CD8-positive, alpha-beta memory T cell (primary cell): ENCODE measurements at places on chromosomes 11 and 22. TPM values are rescaled to one million over a fixed set of nuclear protein-coding genes. Genes with fewer than 3 reads are reported as not detected.

GRCh38 chr11:33706966-33707365 lies 6.3 kb upstream of the C11orf91 start:
- no peak for DNase-seq

- no peak for DNase-seq
These were observed 2.8 kb downstream of the EHD1 start for GRCh38 chr11:64875369-64876228.

DNA sequence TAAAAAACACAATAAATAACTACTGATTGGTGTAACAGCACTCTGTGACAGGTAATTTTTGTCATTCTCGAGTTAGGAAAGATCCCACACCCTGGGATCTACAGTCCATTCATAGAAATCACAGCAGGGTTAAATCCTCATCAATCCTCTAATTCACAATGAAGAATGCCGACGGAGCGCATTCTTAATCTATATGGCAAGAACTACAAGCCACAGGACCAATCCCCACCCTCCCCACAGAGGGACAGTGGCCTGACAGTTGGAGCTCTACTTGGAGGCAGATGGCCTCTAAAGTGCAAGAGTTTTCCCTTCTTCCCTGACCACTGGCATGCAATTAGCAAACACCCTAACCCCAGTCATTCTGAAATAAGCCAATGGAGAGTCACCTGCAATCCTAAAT lies 34.2 kb downstream of the TCF20 start:
- no peak for DNase-seq

DNA sequence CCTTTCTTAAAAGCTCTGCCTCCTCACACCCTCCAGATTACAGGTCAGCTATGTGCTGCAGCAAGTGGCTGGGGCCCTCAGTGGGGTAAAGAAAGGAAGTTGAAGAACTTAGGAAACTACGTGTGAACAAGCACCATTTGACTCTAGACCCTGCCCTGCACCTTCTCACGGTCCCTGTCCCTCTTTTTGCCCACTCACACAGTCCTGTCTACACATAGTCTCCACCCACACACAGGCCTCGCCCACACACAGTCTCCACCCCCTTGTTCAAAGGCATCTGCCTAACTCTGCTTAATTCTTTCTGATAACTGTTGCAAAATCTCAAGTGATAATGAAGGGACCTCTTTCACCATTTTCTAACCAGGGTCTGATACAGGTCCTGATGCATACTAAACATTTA lies 59.0 kb downstream of the TMPRSS5 start:
- DNase-seq, result no peak

DNA sequence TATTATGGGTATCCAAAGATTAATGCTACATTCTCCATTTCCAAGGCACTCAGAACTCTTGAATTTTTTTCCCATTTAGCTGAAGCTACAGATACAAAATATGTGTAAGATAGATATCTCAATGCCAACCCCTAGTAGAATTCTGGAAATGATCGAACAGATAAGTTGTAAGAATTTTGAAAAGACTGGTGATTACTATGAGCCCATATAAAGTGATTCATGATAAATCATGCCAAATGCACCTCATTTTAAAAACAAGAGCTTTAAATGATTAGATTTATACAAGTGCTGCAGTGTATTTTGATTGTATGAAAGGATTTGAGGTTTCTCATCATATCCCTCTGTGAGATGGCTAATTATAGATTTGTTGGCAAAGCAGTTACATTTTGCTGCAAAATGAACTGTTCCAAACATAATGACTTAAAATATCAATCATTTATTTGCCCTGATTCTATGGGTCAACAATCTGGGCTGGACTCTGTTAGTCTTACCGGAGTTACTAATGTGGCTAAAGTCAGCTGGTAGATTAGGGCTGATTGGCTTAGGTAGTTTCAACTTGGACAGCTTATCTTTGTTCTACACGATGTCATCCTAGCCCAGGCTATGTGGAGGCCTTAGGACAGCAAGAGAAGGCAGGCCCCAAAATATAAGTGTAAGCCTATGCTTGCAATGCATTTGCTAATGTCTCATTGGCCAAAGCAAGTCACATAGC lies 3.4 kb downstream of the OR10V1 start:
- DNase-seq, result no peak

GRCh38 chr22:24686280-24686679 lies 83.3 kb downstream of the GGT1 start:
- no peak for DNase-seq

- DNase-seq, result no peak
These were observed 248.7 kb upstream of the ARHGAP42 start for GRCh38 chr11:100438376-100438775.

GRCh38 chr11:126561327-126561893 lies 205.9 kb downstream of the ST3GAL4 start:
- no peak for DNase-seq

DNA sequence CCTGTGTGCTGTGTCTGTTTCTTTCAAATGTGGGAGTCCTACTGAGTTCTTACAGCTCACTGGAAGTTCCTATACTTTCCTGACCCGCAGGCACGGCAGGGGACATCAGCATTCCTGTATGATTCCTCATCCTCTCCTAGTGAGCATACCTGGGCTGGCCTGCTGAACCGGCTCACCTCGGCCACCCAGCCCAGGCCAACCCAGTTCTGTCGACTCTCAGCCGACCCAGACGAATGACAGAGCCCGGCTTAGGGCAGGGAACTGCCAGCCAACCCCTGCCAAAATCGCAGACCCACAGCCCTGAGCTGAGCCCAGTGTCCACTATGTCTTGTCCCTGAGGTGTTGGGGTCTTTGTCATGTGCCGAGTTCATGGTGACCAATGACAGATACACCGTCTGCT lies 339.7 kb downstream of the BRD1 start:
- DNase-seq, result no peak

DNA sequence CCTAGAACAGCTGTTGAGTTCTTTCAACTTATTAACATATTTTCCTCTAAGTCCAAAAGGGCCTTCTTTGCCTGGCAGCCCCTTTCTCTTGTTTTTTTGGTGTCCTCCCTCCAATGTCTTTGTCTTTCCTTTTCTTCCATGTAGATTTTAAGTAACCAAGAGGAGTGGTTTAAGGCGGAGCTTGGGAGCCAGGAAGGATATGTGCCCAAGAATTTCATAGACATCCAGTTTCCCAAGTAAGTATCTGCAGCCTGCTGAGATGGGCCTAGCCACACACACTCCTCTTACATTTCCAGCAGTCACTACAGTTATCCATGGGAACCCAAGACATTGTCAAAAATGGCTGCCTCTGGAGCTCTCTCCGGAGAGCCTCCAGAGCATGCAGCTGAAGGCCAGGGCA lies 4.5 kb upstream of the TMA7B start:
- no peak for DNase-seq

DNA sequence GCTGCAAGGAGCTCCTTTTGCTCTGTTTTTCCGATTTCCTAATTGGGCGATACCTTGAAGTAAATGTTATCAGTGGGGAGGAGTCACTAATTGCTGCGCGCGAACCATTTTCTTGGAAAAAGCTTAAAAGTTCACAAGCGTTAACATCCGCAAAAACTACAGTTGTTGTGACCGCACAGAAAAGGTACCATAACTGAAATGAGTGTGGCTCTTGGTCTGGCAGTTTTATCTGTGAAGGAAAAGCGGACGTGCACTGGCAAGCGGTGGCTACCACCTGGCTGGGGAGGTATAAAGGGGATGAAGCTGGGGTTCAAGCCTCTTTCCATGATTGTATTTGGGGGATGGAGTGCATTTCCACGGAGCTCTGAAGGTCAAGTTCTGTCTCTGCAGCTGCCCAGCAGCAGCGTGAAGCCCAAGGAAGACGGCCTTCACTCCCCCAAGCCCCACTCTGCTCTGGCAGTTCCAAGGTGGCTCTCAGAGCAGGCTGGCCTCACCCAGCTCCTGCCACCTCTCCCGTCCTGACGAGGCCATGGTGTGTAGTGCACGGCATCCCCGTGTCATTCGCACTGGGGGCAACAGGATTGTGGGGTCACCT lies 27.5 kb downstream of the MOV10L1 start:
- DNase-seq, result no peak

- no peak for DNase-seq
These were observed 12.5 kb downstream of the PRR5L start for GRCh38 chr11:36308577-36308976.

DNA sequence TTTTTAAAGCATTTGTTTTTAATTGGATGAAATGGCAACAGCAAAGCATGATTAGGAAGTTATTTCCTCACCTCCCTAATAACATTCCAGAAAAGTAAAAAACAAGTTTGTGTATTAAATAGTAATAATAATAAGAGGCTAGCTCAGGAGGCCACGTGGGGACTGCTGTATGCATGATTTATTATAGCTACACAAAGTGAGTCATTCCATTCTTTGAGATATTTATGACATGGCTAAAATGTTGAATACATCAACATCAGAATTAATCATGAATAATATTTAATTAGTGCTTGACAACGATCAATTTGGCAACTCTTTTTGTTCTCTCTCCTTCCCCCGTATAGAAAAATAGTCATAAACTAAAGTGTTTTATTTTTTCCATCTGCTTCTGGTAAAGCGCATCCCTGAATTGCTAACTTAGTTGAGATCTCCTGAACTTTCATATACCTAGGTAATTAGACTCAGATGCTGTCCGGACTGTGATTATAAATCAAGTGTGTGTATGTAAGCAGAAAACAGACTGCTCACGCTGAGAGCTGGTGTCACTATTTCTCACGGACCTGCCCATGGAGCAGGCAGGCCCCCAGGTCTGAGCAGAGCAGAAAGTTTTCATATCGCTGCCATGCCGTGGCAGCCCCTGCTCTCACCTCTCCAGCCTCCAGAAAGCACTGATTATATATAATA lies 125.7 kb downstream of the WT1 start:
- DNase-seq, result no peak

- no peak for DNase-seq
These were observed 219.2 kb upstream of the PGR start for GRCh38 chr11:101348786-101349185.

GRCh38 chr11:30285416-30286121 lies 37.3 kb upstream of the ARL14EP start:
- DNase-seq, result no peak

DNA sequence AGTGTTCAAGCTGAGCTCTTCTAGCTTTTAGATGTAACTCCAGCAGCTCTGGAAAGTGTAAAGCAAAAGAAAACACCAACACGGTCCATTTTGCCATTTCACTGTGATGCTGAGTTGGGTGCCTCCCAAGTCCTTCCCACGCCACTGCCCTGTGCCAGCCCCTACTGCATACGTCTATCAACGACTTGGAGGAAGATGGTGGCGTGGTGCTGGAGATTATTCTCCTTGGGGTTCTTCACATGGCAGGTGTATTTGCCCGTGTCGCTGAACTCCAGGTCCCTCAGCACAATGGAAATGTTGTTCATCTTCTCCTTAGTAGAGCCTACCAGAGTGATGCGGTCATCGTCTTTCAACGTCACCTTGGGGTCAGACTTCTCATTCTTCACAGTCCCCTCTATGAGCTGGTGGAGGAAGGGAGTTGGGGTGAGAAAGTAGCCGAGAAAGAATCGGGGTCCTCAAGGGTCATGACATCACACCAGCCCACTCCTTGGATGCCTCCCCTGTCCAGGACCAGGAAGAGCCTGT lies 8.9 kb downstream of the SCN4B start:
- DNase-seq, result peak; percentile 34

GRCh38 chr11:19392321-19392720 lies 151.6 kb upstream of the E2F8 start:
- no peak for DNase-seq

- DNase-seq, result no peak
These were observed 101.8 kb downstream of the FEZ1 start for GRCh38 chr11:125394296-125394695.

DNA sequence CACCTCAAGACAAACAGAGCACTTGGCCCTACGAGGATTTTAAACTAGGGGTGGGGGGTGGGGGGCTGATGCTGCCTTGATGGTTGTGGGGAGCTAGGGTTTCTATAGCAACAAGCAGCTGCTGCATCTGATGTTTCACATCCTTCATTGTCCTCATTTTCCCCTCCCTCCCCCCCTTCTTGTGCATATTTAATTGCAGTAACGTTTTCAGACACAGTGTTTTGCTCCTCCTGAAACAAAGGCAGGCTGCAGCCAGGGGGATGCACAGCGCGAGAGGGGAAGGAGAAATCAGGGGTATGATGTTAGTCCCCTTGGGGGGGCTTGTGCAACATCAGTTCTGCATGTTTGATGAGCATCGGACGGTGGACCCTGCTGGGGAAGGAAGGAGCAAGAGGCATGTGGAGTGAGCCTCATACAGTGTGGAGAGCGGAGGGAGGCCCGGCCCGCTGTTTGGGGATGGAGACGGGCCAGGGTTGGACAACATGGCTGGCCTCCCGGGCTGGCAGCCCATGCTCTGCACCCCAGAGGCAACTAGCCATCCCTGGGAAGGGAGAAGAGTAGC lies 208.3 kb downstream of the CEP164 start:
- DNase-seq, result no peak

DNA sequence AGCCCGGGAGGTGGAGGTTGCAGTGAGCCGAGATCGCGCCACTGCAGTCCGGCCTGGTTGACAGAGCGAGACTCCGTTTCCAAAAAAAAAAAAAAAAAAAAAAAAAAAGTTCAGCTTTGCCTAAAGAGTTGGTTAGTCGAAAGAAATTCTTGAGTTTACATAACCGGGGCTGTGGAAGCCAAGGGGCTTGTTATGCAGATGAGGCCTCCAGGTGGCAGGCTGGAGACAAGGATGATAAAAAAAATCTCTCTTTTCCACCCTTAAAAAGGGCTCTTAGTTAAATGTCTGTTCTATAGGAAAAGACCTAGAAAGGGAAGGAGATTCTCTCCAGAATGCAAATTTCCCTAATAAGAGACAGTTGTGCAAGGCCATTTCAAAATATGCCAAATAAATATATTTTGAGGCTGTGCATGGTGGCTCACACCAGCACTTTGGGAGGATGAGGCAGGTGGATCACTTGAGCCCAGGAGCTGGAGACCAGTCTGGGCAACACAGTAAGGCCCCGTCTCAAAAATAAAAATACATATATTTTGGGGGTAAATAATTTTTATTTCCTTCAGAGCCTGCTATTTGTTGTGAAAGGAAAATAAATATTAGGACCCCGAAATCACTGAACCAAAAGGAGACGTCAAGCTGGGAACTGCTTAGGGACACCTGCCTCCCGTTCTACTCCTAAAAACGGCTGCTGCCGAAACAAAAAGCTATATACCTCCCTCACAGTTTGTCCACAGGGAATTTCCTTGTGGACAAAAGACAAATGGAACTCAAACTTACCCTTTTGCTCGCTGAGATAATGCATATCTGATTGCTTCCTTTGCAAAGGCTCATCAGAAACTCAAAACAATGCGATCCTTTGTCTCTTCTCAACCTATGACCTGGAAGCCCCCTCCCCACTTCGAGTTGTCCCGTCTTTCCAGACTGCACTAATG lies 2.4 kb upstream of the IFITM2 start:
- DNase-seq, result no peak

GRCh38 chr22:47289336-47289985 lies 527.0 kb downstream of the TBC1D22A start:
- DNase-seq, result no peak

- DNase-seq, result no peak
These were observed 375.1 kb downstream of the BUD13 start for GRCh38 chr11:116397602-116398084.

Gene TMEM86A
- total RNA-seq, result 1.3 TPM

Gene ZP1
- not detected for total RNA-seq

Gene NRXN2
- 0.75 TPM for total RNA-seq

Gene NTM
- not detected for total RNA-seq

Gene ENTHD1
- total RNA-seq, result 0.16 TPM

Gene NDUFS8
- total RNA-seq, result 132 TPM

Gene PARVA
- 0.07 TPM for total RNA-seq

Gene ARHGAP20
- total RNA-seq, result not detected

Gene CSRP3
- not detected for total RNA-seq

Gene MMP13
- total RNA-seq, result not detected

Gene OR51B5
- not detected for total RNA-seq
